NCI-H187 treated with DMSO at 0.1 percent for 48 hours (cell line): ENCODE measurements at places on chromosomes 11 and 22.

- no peak for DNase-seq
Measured at GRCh38 chr11:2933375-2934020, 4.3 kb upstream of the PHLDA2 start.

DNA sequence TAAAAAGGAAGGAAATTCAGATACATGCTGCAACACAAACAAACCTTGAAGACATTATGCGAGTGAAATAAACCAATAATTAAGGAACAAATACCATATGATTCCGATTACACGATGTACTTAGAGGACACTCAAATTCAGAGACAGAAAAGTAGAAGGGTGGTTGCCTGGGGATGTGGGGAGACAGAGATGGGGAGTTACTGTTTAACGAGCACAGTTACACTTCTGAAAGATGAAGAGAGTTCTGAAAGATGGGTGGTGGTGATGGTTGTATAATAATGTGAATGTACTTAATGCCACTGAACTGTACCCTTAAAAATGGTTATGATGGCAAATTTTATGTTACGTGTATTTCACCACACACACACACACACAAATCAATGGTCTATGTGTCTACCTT is 14.7 kb downstream of the ZBTB44 start:
- DNase-seq, result no peak

- DNase-seq, result no peak
Measured at GRCh38 chr11:62842171-62842741, 2.9 kb upstream of the WDR74 start.

GRCh38 chr11:68374531-68374930 is 62.1 kb downstream of the LRP5 start:
- DNase-seq, result no peak

GRCh38 chr11:77801477-77801876 is 19.0 kb downstream of the RSF1 start:
- no peak for DNase-seq

DNA sequence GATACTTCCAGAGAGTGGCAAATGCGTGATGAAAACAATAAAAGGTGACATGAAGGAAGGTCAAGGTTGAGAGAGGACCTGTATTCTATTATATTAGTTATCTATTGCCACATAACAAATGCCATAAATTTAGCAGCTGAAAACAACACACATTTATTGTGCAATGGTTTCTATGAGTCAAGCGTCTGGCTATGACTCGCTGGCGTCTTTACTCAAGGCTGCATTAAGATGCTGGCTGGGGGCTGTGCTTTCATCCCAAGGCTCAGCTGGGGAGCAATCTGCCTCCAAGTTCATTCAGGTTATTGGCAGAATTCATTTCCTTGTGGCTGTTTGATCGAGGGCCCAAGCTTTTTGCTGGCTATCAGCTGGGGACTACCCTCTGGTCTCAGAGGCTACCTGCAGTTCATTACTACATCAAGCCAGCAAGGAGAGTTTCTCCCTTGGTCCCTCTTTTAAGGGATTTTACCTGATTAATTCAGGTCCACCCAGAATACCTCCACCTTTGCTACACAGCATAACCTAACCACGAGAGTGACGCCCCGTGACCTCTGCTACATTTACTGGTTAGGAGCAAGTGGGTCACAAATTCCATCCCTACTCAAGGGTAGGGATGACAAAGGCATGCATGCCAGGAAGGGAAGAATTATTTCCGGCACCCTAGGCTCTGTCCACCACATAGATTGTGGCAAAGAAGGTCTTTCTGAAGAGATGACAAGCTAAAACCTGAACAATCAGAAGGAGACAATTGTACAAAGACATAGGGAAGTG is 549.1 kb downstream of the MN1 start:
- no peak for DNase-seq

GRCh38 chr11:120129570-120129969 is 8.3 kb downstream of the TRIM29 start:
- no peak for DNase-seq

GRCh38 chr11:4903484-4903883 is at the start of gene OR51A7:
OR51A7 (plus strand) TSS chr11:4903783; CDS start chr11:4907370, 3,587 bp downstream.
- DNase-seq, result no peak

- DNase-seq, result no peak
Measured at GRCh38 chr11:12275818-12276217, 101.6 kb upstream of the PARVA start.

- DNase-seq, result no peak
Measured at GRCh38 chr11:789943-790342, at the start of gene CEND1. CEND1 (minus strand) TSS chr11:790090; CDS start chr11:788576, 1,514 bp downstream.

- DNase-seq, result no peak
Measured at GRCh38 chr11:10476342-10476741, 21.3 kb downstream of the AMPD3 start.

DNA sequence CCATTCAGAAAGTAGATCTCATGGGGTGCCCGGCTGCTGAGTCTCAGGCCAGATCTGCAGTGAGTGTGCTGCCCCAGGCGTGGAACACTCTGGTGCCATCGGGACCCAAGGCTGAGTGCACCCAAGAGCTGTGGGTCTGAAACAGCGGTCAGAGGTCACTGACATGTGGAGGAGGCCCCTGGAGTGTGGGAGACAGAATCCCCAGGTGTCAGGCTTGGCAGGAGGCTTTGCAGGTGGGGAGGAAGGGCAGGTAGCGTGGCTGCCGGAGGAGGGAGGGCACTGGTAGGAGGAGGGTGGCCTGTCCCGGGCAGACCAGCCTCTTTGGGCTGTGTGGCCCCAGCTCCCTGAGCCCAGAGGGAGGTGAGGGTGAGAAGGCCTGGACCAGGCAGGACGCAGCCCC is 31.7 kb upstream of the KRTAP5-6 start:
- DNase-seq, result no peak

DNA sequence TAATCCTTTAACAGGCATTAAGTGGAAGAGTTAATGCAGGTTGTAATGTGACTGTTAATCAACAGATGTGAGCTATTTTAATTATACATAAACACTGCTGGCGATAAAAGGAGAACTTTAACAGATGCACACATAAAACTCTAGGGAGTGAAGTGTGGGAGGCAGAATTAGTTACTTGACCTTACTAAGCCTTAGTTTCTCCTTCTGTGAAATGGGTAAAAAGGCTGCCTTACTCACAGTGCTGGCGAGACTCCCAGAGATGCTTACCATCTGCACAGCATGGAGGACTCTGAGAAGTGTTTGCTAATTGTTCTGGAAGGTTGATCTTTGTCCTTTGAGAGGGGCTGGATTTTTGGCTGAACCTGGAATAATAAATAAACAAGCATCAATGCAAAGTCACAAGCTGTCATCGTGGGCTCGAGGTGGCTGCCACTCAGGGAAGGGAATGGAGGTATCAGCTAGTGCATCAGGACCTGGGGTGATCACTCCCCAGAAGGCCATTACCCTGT is 58.6 kb upstream of the MPEG1 start:
- DNase-seq, result no peak

DNA sequence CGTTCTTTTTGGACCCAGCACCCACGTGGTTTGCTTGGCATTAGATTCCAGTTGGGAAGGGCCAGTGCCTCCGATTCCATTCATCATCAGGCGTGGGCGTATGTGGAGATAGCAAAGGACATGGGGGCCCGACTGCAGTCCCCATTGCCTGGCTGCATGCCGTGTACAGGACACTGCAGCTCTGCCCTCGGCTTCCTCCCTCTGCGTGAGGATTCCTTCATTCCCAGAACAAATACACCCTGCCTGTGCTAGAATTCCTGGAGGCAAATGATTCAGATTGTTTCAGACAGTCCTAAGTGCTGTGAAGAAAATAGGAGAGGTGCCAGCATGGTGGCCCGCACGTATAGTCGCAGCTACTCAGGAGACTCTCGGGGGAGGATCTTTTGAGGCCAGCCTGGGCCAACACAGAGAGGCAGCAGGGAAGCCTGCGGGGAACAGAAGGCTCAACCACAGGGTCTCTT is 15.4 kb downstream of the DERL3 start:
- DNase-seq, result no peak

GRCh38 chr11:130728185-130729180 is 187.8 kb downstream of the SNX19 start:
- no peak for DNase-seq

DNA sequence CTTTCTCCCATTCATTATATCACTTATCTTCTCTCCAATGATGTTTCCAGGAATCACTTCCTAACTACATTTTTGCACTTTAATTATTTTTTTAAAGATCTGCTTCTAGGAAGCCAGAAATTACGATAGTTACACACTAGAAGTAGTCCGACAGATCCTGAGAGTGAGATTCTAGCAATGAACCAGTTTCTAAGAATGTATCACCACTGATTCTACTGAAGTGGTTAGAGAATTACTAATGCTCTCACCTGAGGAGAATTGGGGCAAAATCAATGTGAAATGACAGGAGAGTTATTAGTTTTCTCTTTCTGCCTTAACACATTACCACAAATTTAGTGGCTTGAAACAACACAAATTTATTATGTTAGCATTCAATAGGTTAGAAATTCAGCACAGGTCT is 241.2 kb downstream of the CASP12 start:
- no peak for DNase-seq

- DNase-seq, result no peak
Measured at GRCh38 chr11:17905477-17905876, 107.4 kb downstream of the SERGEF start.

- DNase-seq, result no peak
Measured at GRCh38 chr22:38240734-38241252, 32.0 kb downstream of the TMEM184B start.

GRCh38 chr11:88282747-88283515 is 54.6 kb downstream of the CTSC start:
- no peak for DNase-seq
